ENCODE measurements at places on chromosomes 3 and 15.

DNA sequence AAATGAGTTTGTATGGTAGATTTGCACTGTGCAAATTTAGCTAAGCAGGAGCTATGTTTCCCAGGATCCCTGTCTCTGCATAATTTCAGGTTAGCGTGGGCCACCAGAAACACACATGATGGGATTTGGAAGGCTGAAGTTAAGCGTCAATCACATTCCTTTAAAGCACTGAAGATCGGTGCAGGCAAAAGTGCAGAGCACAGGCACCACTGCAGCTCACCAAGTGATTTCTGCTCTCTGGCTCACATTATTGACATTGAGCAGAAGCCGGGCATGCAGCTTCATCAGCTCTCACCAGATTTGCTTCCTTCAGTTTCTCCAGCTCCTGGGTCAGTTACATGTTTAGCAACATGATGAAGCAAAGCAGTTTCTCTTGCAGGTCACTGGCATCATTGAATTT lies 256.4 kb upstream of the TGFBR2 start:
- DNase-seq = no peak

GRCh38 chr3:8864402-8865350 lies 95.3 kb upstream of the OXTR start:
- DNase-seq = no peak

DNA sequence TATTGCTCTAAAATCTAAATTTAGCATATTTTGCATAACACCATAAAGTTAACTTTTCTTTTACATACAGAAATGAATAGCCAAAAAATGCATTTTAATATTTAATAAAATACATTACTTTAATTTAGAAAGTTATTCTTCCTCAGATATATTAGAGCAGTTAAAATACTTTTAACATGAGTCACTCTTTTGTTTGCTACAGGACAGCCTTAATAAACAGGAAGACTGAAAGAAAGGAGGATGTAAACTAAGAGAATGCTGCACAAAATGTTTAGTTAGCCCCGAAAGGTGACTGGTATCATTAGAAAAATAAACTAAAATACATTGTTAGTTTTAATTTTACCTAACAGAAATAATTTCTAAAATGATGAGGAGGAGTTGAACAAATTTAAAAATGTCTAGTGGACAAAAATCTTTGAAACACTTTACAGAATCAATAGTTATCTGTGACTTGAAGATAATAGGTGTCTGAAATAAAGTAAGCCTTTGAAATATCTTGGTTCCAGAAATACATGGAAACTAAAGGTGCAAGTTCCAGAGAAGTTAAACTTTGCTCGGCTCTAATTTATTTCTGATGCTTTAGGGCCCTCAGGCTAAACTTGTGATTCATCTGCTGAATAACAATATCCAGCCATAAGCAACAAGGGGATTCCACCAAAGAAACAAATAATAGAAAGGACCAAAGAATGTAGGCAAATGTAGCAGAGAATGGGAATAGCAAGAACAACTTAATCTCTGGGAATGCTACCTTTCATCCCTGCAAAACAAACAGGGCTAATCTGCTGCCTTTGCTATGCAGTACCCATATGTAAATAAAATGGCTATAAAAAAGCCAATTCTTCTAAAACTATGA lies 138.3 kb upstream of the UBP1 start:
- no peak for DNase-seq

DNA sequence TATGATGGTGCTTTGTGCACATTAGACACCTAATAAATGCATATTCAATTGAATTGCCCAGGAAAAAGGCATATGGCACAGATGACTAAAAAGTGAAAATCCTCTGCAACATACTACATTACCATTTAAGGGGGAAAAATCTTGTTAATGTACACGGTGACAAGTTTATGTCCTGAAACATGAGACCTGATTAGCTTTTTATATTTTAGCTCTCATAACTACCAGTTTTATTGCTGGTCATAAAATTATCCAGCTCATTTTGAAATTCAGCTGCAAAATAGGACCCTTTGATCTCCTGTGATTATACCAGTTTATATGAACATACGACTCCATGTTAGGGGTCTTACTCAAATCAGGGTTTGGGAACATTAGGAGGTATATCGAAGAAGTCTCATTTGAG lies 684.6 kb upstream of the CCDC54 start:
- DNase-seq = no peak

GRCh38 chr3:153897842-153898241 lies 223.3 kb upstream of the ARHGEF26 start:
- DNase-seq = no peak

DNA sequence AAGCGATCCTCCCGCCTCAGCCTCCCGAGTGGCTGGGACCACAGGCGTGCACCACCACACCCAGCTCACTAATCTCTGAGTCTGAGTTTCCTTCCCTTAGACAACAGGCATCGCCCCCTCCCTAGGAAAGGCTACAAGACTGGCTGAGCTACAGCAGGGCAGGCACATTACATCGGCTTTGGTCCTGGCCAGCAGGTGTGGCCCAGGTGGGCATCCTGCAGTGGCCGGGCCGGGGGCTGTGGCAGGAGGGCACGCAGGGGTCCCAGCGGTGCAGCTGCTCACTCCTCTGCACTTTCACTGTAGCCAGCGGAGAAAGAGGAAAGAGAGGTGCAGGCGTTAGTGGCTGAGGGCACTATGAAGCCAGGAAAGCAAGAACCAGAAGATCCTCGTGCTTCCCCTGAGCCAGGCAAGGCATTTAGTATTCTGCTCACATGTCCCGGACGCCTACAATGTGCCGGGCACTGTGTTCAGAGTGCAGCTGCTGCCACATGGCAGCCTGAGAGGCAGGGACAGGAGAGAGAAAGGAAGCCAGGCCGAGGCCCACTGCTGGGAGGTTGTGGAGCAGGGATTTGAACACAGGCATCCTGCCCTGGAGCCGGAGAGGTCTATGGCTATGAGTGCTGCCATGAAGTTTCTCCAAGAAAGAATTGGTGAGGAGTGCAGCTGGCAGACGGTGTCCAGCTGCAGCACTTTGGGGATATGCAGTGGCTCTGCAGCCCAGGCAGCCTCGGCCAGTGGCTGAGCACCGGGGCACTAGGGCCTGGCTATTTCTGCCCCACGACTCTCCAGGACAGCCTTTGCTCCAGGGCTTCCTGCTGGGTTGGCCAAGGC lies 22.3 kb downstream of the GRIP2 start:
- DNase-seq = no peak

- DNase-seq = no peak
Observed at GRCh38 chr3:138418601-138419206, 15.7 kb upstream of the ESYT3 start.

- no peak for DNase-seq
Observed at GRCh38 chr15:90807786-90808086, 60.7 kb upstream of the FURIN start.

DNA sequence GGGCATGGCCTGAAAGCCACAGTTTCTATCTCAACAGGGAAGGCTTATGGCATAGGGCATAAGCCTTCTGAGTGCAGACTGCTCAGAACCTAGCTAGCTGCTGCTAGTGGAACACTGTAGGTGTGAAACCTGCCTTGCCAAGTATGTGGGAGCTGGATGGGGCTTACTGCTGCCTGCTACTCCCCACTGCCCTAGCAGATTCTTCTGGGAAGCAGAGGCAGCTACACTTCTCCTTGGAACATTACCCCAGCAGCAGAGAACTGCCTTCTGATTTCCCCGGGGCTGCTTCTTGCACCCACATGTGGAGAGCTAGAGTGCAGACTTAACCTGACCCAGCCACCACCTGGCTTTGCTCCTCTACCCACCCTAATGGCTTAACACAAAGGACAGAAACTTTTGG lies 215.7 kb downstream of the POLQ start:
- peak; percentile 70 for DNase-seq

GRCh38 chr3:110614186-110614585 lies 457.4 kb upstream of the NECTIN3 start:
- no peak for DNase-seq

DNA sequence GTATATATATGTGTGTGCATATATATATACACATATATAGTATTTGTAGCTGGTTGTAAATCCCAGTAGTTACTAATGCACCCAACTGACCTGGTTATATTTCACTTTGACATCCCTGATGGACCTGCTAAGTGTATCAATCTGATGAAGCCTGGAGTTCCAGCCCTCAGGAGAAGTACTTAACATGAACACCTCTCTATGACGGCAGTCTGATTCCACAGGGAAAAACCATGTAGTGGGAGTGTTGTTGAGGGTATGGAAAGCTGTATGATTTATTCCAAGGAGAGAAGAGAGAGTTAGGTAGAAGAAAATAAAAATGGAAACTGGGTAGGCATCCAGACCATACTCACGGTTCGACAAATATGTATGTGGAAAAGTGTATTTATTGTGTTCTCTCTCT lies 531.2 kb upstream of the SEMA6D start:
- DNase-seq = no peak

DNA sequence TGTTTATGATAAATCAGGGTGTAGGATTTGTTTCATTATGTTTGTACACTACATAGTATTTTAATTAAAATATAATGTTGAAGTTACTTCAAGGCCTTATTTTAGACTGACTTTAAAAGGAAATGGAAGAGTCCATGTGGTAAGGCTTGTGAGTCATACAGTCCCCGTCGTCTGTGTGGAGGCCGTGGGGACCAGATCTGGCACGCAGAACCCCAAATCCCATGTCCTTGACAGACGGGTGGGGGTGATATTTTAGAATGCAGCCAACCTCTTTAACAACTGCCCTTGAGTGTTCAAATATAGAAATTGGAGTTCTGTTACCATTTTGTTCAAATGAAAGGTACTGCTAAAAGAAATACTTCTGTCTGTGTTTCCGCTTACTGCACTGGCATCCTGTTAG lies 35.8 kb downstream of the ABHD17C start:
- no peak for DNase-seq

DNA sequence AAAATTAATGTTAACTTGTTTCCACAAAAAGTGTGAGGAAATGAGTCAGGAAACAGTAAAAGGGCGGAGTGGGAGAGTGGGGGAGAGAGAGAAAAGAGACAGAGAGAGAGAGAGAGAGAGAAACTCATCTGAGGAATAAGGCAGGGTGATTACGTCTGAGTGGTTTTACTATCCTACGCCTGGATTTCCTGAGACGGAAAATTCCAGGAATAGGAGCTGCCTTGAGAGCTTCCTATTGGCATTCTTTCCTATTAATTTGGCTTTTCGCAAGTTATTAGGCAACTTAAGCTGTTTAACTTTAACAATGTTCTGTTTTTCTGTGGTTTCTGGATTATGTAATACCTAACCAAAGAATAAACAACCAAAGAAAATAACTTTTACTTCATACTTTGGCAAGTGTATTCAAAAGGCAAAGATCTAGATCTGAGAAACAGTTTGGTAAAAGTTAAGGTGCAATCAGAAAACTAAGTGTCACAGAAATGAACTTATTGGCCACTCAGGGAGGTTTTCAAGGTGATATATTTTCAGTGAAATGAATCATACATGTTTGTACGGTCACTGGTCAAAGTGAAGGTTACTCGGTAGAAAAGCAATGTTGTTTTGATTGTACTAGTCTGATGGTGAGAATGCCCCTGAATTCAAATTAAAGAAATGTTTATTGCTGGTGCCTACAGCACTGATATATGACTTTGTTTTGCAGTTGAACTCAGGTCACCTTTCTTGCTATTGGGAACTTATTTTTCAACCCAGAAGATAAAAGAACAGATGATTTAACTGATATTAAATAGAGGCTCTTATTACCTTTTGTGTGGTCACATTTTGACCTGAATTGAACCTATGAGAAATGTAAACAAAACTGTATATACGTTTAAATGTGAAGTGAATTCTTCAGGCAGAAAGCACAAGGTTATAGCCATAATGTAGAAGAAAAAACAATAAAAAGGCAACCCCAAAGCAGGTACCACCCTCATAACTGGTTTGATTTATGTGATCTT lies 39.9 kb upstream of the TNFSF10 start:
- no peak for DNase-seq

- DNase-seq = no peak
Observed at GRCh38 chr3:94294806-94295205, 231.9 kb downstream of the NSUN3 start.

GRCh38 chr15:58980351-58980939 lies 7.0 kb upstream of the RNF111 start:
- DNase-seq = no peak

- DNase-seq = peak; percentile 28
Observed at GRCh38 chr3:32452009-32452408, 50.6 kb downstream of the CMTM6 start.

- no peak for DNase-seq
Observed at GRCh38 chr3:64549869-64550268, 137.9 kb downstream of the ADAMTS9 start.

GRCh38 chr3:109631897-109632296 lies 294.6 kb upstream of the DPPA4 start:
- no peak for DNase-seq

DNA sequence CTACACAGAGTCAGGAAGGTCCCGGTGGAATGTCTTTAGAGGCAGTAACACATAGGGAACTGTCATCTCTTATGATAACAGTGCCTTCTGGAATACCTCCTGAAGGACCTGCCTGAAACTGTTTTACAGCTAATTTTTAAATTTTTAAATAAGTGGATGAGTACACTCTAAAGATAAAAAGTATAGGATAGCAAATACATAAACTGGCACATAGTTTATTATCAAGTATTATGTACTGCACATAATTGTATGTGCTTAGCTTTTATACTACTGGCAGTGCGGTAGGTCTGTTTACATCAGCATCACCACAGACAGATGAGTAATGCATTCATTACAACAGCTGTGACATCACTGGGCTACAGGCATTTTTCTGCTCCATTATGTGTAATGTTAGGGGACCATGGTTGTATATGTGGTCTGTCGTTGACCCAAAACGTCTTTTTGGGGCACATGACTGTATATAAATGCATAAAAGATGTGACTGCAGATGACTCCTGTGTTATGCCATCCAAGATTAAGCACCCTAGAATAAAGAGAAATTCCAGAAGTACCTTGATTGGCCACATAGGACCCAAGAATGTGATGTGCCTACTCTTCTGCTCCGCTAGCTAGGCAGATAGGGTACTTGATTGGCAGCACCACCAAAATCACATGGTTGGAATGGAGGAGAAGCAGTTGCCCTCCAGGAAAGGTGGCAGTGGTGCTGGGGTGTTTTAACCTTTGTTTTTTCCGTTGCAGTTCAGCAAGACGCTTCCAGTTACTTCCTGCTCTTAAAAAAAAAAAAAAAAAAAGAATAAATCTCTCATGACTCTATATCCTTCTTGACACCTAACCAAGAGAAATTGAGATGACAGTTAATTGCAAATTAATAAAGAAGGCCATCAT lies 3.3 kb downstream of the VPS8 start:
- no peak for DNase-seq

GRCh38 chr3:42936157-42936981 lies 30.4 kb downstream of the ZNF662 start:
- DNase-seq = peak; percentile 48

All from posterior cingulate gyrus (tissue), 11 donors.